ENCODE measurements at places on chromosomes 3 and 15.

GRCh38 chr3:173943264-173943663, 545.7 kb downstream of the NLGN1 start:
- H3K4me1 ChIP-seq: peaks cover 26% of the 10 kb centered on the region
- no peaks in the 10 kb centered on the region for H3K27me3 ChIP-seq
- H3K36me3 ChIP-seq: no peaks in the 10 kb centered on the region
- DNase-seq: no peak

DNA sequence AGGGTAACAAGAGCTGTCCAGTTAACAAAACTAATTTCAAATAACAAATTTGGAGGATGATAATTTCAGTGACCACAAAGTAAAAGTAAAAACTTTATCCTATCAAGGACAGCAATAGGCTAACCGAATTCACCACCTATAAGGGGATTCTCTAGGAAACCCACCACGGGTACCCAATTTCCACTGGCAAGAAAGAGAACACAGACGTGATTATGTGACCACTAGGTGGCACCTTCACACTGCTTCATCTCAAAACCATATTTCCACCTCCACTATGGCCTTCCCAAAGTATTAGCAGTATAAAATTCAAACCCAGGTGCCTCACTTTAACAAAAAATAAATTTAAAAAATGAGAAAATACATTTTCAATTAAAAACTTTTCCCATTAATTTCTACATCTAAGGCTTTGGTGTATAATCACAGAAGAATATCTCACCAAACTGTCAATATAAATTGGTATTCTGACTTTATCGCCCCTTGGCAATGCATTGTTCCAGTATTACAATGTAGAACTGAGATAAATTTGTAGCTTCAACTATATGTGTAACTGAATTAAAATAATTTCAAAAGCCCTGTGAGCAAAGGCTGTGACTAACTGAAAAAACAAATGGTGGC, 96.5 kb downstream of the FSIP1 start:
- no peaks in the 10 kb centered on the region for H3K27me3 ChIP-seq
- no peak overlapping the region for H3K4me3 ChIP-seq
- no peak overlapping the region for H3K27ac ChIP-seq
- H3K36me3 ChIP-seq: no peaks in the 10 kb centered on the region
- H3K4me1 ChIP-seq: peaks cover 8% of the 10 kb centered on the region

DNA sequence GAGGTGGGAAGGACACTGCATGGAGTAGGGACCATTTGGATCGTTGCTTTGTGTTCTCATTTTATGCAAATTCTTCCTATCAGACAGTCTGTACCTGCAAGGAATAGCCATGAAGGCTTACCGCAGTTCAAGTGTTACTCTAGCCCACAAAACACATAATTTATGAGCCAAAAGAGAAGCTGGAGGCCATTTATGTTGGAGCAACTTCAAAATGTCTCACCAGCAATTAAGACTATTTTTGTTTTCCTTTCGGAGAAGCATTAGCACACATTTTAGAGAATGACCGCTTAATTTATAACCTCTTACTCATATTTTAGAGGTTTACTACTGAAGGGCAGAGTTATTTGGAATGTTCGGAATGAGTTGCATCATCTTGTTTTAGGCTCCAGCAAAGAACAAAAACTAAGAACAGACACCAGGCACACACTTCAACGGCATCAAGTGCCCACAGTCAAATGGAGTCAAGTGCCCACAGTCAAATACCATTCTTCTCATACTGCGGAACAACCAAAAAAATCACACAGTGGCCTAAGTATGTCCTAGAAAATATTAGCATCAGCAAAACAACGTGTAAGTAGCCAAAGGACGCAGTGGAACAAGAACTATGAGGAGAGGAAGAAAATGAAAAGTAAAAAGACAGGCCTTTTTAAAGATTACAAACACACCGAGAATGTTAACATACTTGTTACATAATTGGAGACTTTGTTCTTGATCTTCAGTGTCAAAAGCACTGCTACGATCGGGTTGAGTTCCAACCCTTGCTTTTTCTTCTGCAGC, 17.5 kb upstream of the GOLGA8J start:
- H3K27ac ChIP-seq: peak overlapping the region; percentile 63
- H3K4me3 ChIP-seq: no peak overlapping the region
- peaks cover 5% of the 10 kb centered on the region for H3K4me1 ChIP-seq

DNA sequence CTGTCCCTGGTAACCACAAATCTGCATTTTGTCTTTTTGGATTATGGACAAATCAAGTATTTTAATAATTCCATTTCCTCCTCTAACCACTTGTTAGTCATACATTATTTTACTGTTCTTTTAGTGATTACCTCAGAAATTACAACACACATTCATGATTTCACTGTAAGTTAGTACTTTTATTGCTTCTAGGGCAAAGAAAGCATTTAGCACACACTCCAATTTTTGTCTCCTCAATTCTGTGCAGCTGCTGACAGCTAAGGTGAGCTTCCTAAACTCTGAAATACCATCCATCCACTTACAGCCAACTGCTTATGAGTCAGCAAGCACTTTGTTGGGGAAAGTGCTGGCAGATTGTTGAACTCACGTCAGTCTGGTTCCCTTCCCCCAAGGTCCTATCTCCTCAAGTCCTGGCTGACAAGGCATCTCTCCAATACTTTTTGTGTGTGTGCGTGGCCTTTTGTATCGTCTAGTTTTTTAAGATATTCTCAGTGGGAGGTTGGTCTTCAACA, 49.4 kb upstream of the TNFAIP8L3 start:
- no peak for DNase-seq
- H3K4me3 ChIP-seq: no peak overlapping the region
- H3K27me3 ChIP-seq: no peaks in the 10 kb centered on the region
- H3K36me3 ChIP-seq: peaks cover 7% of the 10 kb centered on the region

DNA sequence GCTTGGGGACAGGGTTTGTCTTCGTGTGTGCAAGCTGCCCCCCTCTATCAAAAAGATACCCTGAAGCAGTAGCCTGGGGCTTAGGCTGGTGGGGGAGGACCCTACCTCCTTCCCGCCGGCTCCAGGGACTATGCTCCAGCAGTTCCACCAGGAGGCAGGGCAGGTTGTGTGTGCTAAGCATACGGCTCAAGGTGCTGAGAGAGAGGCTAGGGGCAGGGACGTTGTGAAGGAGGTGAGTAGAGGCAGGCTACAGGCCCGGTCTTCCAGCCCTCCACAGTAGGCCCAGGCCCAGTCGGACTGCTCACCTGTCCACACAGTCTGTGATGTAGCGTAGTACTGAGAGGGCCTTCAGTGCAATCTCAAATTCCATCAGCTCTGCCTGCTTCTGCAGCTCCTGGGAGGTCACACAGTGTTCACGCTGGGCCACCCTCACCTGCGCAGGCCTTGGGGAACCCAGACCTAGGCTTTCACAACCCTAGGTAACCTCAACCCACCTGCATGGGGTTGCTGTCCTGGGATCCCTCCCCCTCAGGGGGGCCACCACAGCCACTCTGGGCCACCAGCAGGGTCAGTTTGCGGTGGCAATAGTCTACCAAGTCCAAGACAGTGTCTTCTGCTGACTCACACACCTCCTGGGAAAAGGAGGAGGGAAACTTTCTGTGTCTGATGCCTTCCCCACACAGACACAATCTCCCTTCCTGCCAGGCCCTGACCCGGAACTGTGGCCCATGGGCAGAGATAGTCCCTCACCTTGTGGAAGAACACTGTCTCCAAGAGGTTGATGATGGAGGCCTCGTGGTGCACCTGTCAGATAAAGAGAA, 2.4 kb upstream of the RASSF1 start:
- H3K27ac ChIP-seq: no peak overlapping the region
- H3K4me1 ChIP-seq: peaks cover 27% of the 10 kb centered on the region
- DNase-seq: no peak
- no peak overlapping the region for H3K4me3 ChIP-seq

GRCh38 chr3:155859859-155860258, 5.6 kb upstream of the SLC33A1 start:
- DNase-seq: no peak
- peaks cover 2% of the 10 kb centered on the region for H3K4me1 ChIP-seq
- peaks cover 2% of the 10 kb centered on the region for H3K36me3 ChIP-seq
- H3K4me3 ChIP-seq: no peak overlapping the region

DNA sequence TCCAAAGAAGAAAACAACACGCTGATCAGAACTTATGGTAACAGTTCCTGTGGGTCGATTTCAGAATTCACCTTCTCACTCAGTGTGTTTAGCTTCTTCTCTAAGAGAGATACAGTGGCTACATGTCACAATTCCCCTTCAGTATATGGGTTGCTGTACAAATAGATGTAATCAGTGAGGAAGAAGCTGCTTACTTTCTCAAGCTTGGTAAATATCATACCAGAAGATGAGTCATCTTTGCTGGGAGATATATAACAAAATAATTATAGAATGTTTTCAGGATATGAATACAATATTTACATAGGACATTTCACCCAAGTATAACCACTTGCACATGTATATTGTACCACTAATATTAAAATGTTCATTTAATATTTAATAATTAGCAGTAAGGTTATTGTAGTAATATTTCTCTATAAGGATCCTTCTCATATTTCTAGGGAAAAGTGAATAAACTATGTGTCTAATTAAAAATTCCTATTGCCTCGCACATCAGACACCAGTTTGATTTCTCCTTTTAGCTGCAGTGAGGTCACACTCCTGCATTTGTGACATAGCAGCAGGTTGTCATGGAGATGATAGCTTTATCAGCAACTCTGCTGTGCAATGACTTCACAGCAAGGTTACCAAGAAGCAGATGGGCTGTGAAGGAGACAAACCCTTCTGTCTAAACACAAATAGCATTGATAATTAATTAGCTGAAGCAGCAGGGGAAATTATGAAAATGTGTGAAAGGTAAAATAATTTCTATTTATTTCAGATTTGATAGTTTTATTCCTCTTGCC, 211.4 kb downstream of the TUSC7 start:
- H3K27ac ChIP-seq: no peak overlapping the region
- no peak overlapping the region for H3K4me3 ChIP-seq
- H3K27me3 ChIP-seq: no peaks in the 10 kb centered on the region
- H3K4me1 ChIP-seq: no peaks in the 10 kb centered on the region
- DNase-seq: no peak

DNA sequence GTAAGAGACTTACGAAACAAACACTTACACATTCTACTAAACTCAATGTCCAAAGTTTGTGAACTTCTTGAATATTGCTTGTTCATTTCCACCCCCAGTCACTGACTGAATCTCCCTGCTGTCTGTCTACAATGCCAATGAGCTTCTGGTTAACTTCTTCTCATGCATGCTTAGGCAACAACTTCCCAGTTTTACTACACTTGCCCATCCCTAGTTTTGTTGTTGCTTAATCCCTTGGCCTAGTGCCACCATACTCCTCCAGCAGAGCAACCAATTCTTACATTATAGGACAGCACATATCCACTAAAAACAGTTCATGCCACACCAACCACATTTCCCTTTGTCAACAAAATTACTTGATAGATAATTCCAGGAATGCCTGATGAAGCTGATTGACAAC, 40.9 kb upstream of the CCR2 start:
- H3K4me1 ChIP-seq: no peaks in the 10 kb centered on the region
- H3K4me3 ChIP-seq: no peak overlapping the region
- peaks cover 11% of the 10 kb centered on the region for H3K27me3 ChIP-seq
- H3K27ac ChIP-seq: no peak overlapping the region
- no peaks in the 10 kb centered on the region for H3K36me3 ChIP-seq

DNA sequence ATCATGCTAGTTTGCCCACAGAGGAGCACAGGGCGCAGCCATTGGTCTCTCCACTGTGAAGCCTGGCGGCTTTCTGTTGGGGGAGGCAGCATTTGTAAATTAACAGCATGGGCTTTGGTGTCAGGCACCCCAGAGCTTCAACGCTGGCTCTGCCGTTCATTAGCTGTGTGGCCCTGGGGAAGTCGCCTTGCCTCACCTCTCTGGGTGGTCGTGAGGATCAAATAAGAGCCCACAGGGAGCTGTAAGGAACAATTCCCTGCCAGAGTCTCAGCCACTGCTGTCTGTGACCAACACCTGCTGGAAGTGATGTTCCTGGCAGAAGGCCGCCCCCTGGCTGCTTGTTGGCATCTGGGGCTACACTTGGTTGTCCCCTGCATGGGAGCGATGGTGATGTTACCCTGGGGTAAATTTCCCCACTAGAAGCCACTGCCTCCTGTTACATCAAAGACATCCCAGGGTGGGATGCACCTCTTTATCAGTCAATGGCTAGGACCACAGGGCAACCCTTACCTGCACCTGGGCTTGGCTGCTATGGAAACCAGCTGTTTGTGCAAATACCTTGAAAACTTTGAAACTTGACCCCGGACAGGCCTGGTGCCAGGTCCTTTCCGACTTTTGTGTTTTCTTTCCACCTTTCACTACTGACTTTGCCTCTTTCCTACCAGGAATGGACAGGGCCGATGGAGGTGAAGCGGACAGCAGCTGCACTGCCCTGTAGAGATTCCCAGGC, 36.9 kb downstream of the DNASE1L3 start:
- peaks cover 30% of the 10 kb centered on the region for H3K36me3 ChIP-seq
- peaks cover 29% of the 10 kb centered on the region for H3K4me1 ChIP-seq
- H3K27ac ChIP-seq: no peak overlapping the region
- peaks cover 19% of the 10 kb centered on the region for H3K27me3 ChIP-seq
- peak; percentile 52 for DNase-seq

DNA sequence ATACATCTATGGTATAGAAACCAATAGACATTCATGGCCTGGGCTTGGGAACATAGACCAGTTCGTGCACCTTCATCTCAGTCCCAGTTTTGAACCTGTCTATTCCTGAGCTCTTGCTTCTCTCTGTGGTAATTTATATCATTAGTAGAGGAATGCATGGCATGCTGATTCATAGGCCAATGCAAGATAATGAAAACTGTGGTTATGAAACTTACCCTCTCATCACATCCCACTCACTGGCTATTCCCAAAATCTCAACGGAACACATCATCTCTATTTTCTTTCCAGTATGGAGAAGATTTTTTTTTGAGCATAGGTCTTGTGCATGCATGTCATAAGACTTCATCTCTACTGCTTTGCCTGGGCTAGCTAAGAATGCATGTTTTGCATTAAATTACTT, 18.7 kb upstream of the P2RY12 start:
- H3K27ac ChIP-seq: no peak overlapping the region
- peaks cover 14% of the 10 kb centered on the region for H3K36me3 ChIP-seq
- no peaks in the 10 kb centered on the region for H3K4me1 ChIP-seq
- no peak overlapping the region for H3K4me3 ChIP-seq
- DNase-seq: no peak
- H3K27me3 ChIP-seq: no peaks in the 10 kb centered on the region

GRCh38 chr15:89401631-89402517, 67.2 kb upstream of the POLG start:
- H3K27me3 ChIP-seq: peaks cover 99% of the 10 kb centered on the region
- H3K36me3 ChIP-seq: no peaks in the 10 kb centered on the region
- H3K4me1 ChIP-seq: no peaks in the 10 kb centered on the region
- H3K27ac ChIP-seq: no peak overlapping the region

DNA sequence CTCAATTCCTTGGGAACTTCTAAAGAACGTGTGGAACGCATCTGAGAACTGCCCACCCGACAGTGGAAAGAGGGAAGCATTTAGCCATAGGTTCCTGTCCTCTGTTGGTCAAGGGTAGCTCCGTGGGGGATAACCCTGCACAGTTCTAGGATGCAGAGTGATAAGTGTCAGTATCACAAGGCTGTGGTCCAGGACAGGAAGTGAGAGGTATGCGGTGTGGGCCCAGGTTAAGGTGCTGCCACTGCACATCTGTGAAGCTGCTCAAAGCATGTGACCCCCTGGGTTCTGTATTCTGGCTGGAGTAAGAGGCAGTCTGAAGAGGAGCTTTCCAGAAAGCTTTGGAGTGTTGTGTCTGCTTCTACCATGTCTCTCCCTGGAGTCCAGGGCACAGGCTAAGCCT, 51.7 kb upstream of the HES1 start:
- no peak for DNase-seq
- H3K27ac ChIP-seq: no peak overlapping the region
- no peaks in the 10 kb centered on the region for H3K36me3 ChIP-seq
- peaks cover 72% of the 10 kb centered on the region for H3K4me1 ChIP-seq
- no peak overlapping the region for H3K4me3 ChIP-seq

All from nephron progenitor cell (in vitro differentiated cells).